Kidney (tissue), 22 donors: ENCODE measurements at places on chromosomes 7 and 10. TPM values are rescaled to one million over a fixed set of nuclear protein-coding genes. Genes with fewer than 3 reads are reported as not detected.

The EIF4H gene
- 153 TPM for polyA plus RNA-seq

The CPSF4 gene
- 24.2 TPM for polyA plus RNA-seq

DNA sequence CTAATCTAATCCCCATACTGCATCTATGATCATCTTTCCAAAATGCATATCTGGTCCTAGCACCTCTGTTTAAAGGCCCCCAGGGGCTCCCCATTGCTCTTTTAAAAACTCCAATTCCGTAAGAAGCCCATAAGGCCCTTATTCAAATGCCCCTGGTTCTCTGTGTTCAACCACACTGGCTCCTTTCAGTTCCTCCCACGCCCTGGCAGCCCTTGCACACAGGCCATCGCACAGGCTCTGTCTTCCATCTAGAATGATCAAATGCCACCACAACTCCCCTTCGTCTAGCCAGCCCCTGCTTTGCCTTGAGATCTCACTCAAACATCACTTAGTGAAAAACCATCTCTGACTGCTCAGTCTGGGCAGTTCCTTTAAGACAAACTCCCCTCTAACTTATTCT lies 112.9 kb upstream of the LYZL2 start:
- H3K27ac ChIP-seq = no peak overlapping the region
- H3K27me3 ChIP-seq = no peaks in the 10 kb centered on the region
- no peak overlapping the region for H3K4me3 ChIP-seq
- no peaks in the 10 kb centered on the region for H3K4me1 ChIP-seq

DNA sequence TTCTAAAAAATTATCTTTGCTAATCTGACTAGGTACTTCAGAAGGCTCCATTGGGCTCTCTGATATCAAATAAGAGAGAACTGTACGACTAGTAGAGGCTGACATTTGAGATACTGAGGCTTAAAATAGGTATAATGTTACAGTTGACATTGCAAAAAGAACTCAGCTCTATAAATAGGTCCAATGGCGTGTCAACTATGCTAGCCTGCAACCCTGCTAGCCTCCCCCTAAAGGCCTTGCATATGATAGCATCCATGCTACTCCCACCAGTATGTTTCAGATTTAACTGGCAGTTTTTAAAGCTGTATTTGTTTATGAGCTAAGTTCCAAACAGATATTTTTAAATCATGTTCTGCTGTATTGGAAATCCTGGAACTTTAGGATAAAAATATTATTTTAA lies at the start of gene PPP1R3A:
Gene PPP1R3A, minus strand, starts transcription at position 64 of the 400 bp plus-strand sequence. Its CDS starts 13 bp downstream, at position 51.
- H3K36me3 ChIP-seq = no peaks in the 10 kb centered on the region
- no peaks in the 10 kb centered on the region for H3K4me1 ChIP-seq
- DNase-seq = no peak
- no peak within 1 kb of the TSS for H3K4me3 ChIP-seq
